ENCODE measurements at places on chromosomes 12 and 14.

- no peaks in the 10 kb centered on the region for H3K36me3 ChIP-seq
- no peak overlapping the region for H3K27ac ChIP-seq
- no peaks in the 10 kb centered on the region for H3K4me1 ChIP-seq
- no peaks in the 10 kb centered on the region for H3K27me3 ChIP-seq
- no peak overlapping the region for H3K4me3 ChIP-seq
Observed at GRCh38 chr14:41303506-41303905, 303.2 kb upstream of the LRFN5 start.

DNA sequence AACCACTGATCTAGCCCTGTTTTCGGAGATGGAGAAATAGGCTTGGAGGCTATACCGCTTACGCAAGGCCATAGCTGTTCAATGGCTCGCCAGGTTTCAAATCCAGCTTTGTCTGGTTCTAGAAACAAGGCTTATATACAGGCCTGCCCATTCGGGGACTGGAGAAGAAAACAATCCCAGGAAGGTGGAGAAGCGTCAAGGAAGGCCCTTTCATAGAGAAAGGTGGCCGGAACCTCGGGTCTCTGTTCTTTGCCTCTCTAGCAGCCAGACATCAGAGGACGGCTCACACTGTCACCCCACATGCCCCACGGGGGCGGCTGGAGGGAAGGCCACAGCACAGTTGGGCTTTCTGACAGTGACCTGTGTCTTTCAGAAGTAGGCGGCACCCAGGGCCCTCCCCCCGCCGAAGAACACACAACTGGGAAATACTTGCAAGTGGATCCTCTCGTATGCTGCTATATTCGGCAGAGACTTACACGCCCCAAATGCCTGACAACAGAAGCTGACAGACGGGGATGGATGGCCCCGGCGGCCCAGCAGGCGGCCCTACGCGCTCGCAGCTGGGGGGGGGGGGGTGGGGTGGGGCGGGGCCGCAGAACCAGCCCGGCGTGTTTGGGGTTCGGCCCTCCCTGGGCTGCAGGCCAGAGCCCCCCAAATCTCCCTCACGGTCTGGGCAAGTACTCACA lies 4.5 kb upstream of the SETD1B start:
- peak; percentile 47 for DNase-seq
- H3K4me3 ChIP-seq: peak overlapping the region; percentile 83
- peak overlapping the region; percentile 90 for H3K27ac ChIP-seq
- H3K4me1 ChIP-seq: peaks cover 54% of the 10 kb centered on the region

- DNase-seq: no peak
- no peak overlapping the region for H3K4me3 ChIP-seq
- H3K27me3 ChIP-seq: peaks cover 37% of the 10 kb centered on the region
- no peaks in the 10 kb centered on the region for H3K4me1 ChIP-seq
Observed at GRCh38 chr12:41944216-41944615, 200.5 kb downstream of the GXYLT1 start.

- peaks cover 8% of the 10 kb centered on the region for H3K36me3 ChIP-seq
- peak overlapping the region; percentile 74 for H3K4me3 ChIP-seq
- H3K27me3 ChIP-seq: no peaks in the 10 kb centered on the region
Observed at GRCh38 chr14:53127832-53128231, 25.3 kb downstream of the DDHD1 start.

- no peak for DNase-seq
- H3K27ac ChIP-seq: peak overlapping the region; percentile 25
- peaks cover 70% of the 10 kb centered on the region for H3K36me3 ChIP-seq
- no peak overlapping the region for H3K4me3 ChIP-seq
- peaks cover 3% of the 10 kb centered on the region for H3K4me1 ChIP-seq
- H3K27me3 ChIP-seq: no peaks in the 10 kb centered on the region
Observed at GRCh38 chr12:107736914-107737313, 24.0 kb downstream of the PRDM4 start.

GRCh38 chr14:105281371-105282097 lies 19.3 kb downstream of the BRF1 start:
- peaks cover 14% of the 10 kb centered on the region for H3K4me1 ChIP-seq
- H3K4me3 ChIP-seq: no peak overlapping the region
- no peaks in the 10 kb centered on the region for H3K27me3 ChIP-seq
- peaks cover 21% of the 10 kb centered on the region for H3K36me3 ChIP-seq
- no peak for DNase-seq

- H3K4me3 ChIP-seq: no peak overlapping the region
- no peaks in the 10 kb centered on the region for H3K4me1 ChIP-seq
Observed at GRCh38 chr12:41992022-41992421, 152.7 kb downstream of the GXYLT1 start.

DNA sequence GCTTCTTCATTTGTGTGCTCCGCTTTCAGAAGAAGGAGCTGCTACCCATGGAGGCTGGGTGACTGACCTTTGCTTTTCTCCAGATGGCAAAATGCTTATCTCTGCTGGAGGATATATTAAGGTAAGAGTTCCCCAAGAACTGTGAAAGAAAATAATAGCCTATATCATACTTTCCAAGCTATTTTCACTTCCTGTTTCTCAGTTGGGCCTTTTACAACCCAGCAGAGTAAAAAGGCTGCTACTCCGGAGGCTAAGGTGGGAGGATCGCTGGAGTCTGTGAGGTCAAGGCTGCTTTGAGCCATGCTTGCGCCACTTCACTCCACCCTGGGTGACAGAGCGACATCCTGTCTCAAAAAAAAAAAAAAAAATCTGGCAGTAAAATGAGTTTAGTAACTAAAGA lies 82.1 kb downstream of the APAF1 start:
- no peak overlapping the region for H3K4me3 ChIP-seq
- H3K27me3 ChIP-seq: no peaks in the 10 kb centered on the region
- peaks cover 38% of the 10 kb centered on the region for H3K36me3 ChIP-seq

GRCh38 chr14:71324767-71325272 lies 417.6 kb downstream of the PCNX1 start:
- peaks cover 47% of the 10 kb centered on the region for H3K4me1 ChIP-seq
- H3K27ac ChIP-seq: peak overlapping the region; percentile 65
- H3K27me3 ChIP-seq: no peaks in the 10 kb centered on the region
- H3K36me3 ChIP-seq: peaks cover 24% of the 10 kb centered on the region
- H3K4me3 ChIP-seq: peak overlapping the region; percentile 54

DNA sequence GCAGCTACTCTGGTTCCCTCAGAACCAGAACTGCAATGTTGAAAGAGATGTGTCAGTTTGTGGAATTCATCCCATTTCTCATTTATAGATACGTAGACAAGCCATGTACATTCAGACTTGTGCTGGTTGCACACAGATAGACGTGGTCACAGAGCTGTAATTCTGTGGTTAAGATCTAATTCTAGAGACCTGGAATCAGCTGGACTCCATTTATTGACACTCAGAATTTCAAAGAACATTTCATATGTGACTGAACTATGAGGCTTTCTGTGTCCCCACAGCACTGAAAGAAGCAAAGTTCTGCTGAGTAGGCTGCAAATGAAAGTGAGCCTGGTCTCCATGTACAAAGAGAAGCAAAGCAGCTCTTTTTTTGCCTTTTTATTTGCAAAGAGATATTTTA lies 220.2 kb upstream of the NAV3 start:
- H3K36me3 ChIP-seq: no peaks in the 10 kb centered on the region
- no peak for DNase-seq
- H3K4me3 ChIP-seq: no peak overlapping the region
- no peaks in the 10 kb centered on the region for H3K27me3 ChIP-seq
- H3K4me1 ChIP-seq: no peaks in the 10 kb centered on the region

DNA sequence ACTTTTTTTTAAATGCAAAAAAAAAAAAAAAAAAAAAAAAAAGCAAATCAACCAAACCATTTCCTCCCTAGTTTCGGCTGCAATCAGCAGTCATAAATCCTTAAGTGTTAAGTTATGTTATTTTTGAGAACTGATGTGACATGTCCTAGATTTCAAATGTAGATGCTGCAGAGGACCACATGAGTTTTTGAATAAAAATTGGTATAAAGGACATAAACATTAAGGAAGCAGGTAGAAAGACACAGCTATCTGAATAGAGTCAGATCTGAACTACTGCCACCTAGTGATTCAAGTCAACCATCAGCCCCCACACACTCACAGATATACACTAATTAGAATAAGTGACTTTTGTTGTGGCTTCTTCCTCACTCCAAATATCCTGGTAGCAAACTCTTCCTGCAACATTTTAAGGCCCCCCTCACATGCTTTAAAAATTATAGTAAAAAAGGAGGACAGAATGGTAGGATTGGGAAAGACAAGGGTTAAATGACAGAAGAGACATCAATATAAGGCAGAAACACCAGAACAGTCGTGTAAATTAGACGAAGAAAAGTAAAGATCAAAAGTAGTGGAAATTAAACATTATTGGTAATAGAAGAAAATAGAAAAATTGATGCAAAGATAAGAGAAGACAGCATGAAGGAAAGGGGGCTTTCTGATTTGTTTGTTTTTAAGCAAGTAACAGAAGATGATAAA lies 394.5 kb upstream of the ATP2B1 start:
- H3K4me3 ChIP-seq: no peak overlapping the region
- no peak overlapping the region for H3K27ac ChIP-seq
- H3K36me3 ChIP-seq: no peaks in the 10 kb centered on the region
- no peaks in the 10 kb centered on the region for H3K27me3 ChIP-seq

DNA sequence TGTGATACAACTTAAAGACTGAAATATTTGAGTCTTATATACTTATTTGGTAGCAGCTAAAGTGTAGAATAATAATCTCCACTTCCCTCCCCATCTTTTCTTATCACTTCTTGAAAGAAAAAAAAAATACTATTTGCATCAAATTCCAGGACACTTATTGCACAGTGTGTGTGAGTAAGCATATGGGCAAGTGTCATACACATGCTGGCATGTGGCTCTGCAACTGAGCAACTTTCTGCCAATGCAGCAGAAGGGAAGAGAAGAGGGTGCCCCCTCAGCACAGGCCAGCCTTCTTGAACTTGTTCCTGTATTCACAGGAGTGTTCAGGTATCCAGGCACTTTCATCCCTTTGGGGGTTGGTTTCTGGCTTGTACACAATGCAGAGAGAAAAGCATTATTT lies 145.8 kb downstream of the CPNE8 start:
- no peaks in the 10 kb centered on the region for H3K4me1 ChIP-seq
- no peak overlapping the region for H3K4me3 ChIP-seq
- no peaks in the 10 kb centered on the region for H3K27me3 ChIP-seq
- H3K36me3 ChIP-seq: peaks cover 2% of the 10 kb centered on the region
- no peak overlapping the region for H3K27ac ChIP-seq
